ENCODE measurements at places on chromosomes 7 and 10.

- DNase-seq = no peak
Measured at GRCh38 chr7:2353113-2353935, 1.3 kb upstream of the EIF3B start.

GRCh38 chr10:581776-582330, 107.6 kb downstream of the DIP2C start:
- no peak for DNase-seq

GRCh38 chr7:40698921-40699260, 564.1 kb downstream of the SUGCT start:
- DNase-seq = no peak

DNA sequence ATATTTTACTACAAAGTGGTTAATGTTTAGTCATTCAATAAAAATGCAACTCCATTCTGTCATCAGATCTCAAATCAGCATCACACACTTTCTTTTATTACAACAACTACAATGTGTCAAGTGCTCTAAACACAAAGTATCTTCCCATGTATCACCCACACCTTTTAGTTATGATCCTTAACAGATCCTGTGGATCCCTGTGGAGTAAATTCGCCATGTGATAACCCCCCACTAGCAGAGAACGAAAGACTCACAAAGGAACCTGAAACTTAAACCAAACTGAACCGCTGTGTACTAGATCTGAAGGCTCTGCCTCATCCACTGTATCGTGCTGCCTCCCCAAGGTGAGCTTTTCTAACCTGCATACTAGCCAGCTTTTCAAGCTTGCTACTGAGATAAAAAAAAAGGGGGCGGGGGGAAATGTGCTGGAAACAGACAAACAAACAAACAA, 1.7 kb downstream of the DPY19L1 start:
- DNase-seq = no peak

DNA sequence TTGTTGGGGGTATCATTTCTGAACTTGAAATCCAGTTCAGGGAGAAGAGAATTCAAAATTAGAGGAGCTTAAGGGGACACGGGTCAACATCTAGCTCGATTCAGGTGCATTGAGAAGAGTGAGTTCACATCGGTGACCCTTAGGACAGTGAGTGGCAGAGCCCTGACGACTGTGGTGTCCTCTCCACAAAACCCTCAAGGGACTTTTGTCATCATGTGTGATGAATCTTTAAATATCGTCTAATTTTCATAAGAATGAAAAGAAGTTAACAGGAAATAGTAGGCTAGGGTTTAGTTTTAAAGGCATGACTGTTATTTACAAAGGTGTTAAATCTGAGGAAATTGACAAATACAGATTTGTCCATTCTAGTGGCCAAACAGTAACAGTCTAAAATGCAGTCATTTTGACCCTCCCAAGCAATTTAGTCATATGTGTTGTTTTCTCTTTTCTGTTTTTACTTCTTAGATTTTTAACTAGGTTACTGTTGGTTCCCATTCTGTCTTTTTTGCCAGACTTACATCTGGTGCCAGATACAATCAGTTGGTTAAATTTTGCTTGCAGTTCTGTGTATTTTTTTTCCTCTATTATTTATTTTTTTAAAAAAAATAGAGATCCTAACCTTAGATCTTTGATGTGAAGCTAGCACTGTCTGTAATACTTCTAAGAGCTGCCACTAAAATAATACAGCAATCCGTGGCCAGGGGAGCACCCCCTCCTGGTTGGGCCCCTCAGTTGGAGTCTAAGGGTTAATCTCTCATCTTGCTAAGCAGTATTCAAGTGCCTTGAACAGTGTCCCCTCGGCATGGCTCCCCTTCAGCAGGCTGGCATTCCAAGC, 34.9 kb upstream of the SH2B2 start:
- DNase-seq = no peak

DNA sequence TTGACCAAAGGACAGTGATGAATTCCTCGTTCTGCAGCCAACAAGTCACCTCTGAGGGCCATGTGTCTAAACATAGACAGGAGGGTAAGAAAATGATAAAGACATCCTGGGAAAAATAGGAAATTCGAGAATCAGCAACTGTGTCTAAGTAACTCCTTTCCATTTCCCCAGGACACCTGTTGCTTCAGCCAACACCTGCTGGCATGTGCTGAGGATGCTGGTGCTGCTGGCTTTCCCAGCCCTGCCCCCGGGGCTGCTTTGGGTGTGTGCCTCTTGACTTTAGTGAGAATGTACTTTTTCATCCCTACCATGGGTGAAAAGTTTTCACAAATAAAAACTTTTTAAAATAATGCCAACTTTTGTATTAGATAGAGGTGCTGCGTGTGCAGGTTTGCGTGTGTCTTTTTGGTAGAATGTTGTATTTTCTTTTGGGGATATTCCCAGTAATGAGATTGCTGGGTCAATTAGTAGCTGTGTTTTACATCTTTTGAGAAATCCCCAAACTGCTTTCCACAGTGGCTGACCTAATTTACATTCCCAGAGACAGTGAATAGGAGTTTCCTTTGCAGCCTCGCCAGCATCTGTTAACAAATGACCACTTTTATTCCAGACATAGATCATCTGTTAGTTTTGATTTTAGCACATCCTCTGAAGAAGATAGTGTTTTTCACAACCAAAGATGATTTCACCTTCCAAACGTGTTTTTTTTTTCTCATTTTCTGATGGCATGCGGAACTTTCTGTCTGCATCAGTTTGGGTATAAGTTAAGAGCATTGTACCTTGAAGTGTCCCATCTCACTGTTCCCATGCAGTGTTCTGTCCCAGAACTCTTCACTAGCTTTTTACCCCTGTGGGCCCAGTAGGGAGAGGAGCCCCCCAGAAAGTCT, 104.2 kb upstream of the ACBD5 start:
- no peak for DNase-seq

- DNase-seq = no peak
Measured at GRCh38 chr10:103715430-103715829, 139.9 kb downstream of the SH3PXD2A start.

DNA sequence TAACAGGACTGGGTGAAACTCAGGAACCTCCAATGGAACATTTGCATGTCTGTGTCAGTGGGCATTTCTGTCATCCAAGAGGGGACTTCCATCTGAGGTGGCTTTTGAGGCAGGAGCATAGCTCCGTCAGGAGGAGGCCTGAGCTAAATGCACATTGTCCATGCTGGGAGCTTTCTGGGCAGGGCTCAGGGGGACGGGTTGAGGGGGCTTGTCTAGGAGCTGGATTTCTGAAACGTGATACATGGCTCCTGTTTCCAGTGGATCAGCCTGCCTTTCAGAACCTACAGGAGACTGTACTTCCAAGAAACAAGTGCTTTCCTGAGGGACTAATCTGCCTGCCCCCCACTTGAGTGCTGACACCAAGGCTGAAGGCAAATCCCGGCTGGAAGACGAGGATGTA, 40.5 kb upstream of the GDF10 start:
- no peak for DNase-seq

- no peak for DNase-seq
Measured at GRCh38 chr10:36504758-36505157, 620.6 kb upstream of the ANKRD30A start.

DNA sequence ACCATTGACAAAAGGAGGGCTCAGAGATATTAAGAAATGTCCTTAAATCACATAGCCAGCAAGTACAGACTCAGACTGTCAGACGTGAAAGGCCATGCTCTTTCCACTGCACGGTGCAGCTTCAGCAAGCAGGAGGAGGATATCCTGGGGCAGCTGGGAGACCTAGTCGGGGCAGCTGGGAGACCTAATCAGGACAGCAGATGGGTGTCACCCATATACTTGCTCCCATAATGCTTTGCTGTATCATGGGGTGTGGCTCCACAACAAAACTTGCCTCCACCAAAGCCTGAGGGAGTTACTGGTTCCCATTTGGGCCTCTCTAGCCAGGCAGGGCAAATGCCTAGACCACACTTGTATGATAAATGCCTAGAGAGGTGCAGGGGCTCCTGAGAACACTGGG, 55.4 kb downstream of the GRID1 start:
- DNase-seq = no peak

DNA sequence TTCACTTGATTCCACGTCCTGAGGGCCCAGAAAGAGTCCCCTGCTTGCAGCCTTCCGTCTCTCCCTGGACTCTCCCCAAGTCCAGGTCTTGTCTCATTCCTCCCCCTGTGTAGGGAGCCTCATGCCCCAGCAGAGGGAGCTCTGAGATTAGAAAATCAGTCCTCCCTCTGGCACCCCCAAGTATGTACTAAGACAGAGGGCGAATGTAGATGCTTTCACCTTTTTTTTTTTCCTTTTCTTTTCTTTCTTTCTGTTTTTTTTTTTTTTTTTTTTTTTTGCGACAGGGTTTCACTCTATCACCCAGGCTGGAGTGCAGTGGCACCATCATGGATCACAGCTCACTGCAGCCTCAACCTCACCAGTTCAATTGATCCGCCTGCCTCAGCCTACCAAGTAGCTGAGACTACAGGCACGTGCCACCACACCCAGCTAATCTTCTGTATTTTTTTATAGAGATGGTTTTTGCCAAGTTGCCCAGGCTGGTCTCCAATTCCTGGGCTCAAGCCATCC, 10.3 kb downstream of the SFXN3 start:
- DNase-seq = no peak

DNA sequence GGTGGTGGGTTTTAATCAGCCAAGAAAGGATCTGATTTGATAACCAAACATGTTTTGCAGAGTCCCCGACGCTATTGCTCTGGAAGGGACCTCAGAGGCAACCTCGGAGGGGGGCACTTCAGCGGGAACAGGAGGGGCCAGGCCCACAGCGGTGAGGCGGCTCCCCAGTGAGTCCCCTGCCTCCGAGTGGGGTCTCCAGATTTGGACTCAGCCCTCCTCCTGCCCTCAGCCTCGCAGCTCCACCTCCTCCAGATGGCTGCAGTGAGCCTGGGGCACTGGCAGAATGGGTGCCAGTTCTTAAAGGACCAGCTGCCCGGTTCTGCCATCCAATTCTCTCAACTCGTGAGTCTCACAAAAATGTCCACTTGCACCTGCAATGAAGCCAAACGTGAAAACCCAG, 61.0 kb upstream of the NANOS1 start:
- DNase-seq = no peak

DNA sequence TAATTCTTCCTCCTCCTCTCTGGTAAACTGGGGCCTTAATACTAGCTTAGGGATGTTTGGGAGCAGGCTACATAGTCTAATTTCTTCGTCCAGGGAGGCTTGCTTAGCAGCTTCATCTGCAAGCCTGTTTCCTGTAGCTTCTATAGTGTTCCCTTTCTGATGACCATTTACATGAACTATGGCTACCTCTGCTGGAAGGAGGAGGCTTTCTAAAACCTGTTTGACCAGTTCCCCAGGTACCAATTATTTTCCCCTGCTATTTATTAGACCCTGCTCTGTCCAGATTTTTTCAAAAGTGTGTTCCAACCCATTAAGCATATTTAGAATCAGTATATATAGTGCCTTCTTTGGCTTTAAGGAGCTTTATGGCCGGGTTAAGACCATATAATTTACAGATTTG, 38.8 kb upstream of the DNAH11 start:
- DNase-seq = no peak
